Immature natural killer cell (primary cell): ENCODE measurements at places on chromosomes 1 and 21. TPM values are rescaled to one million over a fixed set of nuclear protein-coding genes. Genes with fewer than 3 reads are reported as not detected.

DNA sequence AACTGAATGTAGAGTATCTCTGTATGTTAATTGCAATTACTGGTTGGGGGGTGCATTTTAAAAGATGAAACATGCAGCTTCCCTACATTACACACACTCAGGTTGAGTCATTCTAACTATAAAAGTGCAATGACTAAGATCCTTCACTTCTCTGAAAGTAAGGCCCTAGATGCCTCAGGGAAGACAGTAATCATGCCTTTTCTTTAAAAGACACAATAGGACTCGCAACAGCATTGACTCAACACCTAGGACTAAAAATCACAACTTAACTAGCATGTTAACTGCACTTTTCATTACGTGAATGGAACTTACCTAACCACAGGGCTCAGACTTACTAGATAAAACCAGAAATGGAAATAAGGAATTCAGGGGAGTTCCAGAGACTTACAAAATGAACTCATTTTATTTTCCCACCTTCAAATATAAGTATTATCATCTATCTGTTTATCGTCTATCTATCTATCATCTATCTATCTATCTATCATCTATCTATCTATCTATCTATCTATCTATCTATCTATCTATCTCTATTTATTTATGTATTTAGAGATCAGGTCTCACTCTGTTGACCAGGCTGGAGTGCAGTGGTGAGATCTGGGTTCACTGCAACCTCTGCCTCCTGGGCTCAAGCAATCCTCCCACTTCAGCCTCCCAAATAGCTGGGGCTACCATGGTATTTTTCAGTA lies 47.8 kb downstream of the CHML start:
- DNase-seq, result no peak

- DNase-seq, result no peak
Measured at GRCh38 chr1:10271869-10272268, 61.5 kb downstream of the KIF1B start.

GRCh38 chr1:67883069-67883468 lies 49.8 kb upstream of the GNG12 start:
- no peak for DNase-seq

- no peak for DNase-seq
Measured at GRCh38 chr1:70042090-70042731, 163.2 kb downstream of the LRRC40 start.

DNA sequence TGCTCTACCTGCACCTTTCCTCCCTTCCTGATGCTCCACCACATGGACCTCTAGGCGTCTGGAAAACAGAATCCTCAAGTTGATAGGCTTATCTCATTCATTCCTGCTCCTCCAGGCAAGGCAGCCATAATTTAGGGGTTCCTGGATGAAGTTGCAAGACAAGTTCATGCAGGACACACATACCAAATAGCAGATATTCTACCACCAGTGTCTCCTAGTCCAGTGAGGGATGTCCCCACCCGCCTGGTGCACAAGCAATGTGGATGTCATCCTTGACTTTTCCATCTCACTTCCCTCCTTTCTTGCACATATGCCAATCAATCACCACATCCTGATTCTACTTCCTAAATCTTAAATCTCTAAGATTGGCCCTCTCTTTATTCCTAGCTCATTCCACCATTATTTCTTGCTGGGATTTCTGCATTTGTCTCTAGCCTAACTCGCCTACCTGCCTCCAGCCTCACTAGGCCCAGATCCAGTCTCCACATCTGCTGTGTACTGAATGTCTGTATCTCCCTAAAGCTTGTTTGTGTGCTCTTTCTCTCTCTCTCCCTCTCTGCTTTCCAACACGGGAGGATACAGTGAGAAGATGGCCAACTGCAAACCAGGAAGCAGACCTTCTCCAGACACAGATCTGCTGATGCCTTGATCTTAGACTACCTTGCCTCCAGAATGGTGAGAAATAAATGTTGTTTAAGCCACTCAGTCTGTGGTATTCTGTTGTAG lies 40.5 kb downstream of the CD34 start:
- DNase-seq, result no peak

Gene MROH9
- polyA plus RNA-seq, result not detected

GRCh38 chr21:33021667-33022066 lies 4.1 kb upstream of the OLIG2 start:
- DNase-seq, result no peak

- DNase-seq, result peak; percentile 95
Measured at GRCh38 chr1:202348509-202349205, at the start of gene PPP1R12B. Gene PPP1R12B, plus strand, starts transcription at chr1:202348699. Its CDS starts 153 bp downstream, at chr1:202348852.

Gene COL11A1
- not detected for polyA plus RNA-seq

DNA sequence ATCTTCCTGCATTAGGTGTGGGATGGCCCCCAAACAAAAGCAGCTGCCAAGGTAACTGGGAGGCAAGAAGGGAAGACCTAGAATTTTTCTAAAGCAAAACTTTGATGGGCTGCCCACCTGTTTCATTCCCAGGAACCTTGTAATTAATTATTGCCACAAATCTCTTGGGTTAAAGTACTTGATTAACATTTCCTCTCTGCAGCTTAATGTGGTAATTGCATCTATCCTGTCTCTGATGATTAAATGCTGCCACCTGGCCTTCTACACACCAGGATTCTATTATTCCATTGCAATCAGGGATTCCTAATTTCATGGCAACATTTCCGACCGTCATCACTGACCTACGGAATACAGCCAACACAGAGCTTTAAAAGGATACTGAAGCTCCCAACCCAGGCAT lies 68.3 kb upstream of the RC3H1 start:
- DNase-seq, result no peak

- no peak for DNase-seq
Measured at GRCh38 chr1:156948708-156949107, 28.3 kb downstream of the LRRC71 start.

DNA sequence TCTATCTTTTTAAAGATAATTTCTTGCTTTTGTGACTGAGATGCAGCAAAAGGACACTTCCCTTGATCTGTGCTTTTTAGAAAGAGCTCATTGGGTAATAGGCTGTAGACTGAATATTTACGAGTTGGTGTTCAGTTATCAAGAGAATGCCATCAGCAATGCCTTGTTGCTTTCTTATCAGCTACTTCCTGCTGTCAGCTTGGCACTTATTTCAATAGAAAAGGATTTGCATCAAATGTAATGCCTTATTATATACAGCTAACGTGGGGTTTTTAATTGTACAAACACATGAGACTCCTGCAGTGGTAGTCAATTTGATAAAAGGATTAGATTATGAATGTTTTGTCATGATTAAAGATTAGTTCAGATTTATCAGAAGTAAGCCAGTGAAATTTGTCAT lies 122.2 kb downstream of the ADGRL2 start:
- no peak for DNase-seq

GRCh38 chr1:162275622-162276175 lies 101.0 kb downstream of the SPATA46 start:
- DNase-seq, result no peak

Gene FABP3
- polyA plus RNA-seq, result not detected

DNA sequence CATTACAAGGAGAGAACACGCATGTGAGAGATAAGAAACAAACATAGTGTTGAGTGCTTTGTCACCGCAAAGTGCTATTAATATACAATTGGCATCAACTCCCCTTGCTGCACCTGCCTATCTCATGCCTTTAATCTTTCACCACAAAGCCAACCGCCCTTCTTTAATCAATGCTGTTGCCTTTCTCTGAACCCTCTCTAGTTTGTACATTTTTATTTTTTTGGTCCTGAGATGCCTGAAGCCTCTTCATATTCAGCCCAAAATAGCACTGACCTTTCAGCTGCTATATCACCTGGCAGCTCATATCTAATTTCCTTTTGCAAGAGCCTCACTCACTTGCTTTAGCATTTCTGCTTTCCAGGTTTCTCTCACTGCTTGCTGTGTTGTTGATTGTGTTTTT lies 504.7 kb downstream of the NUF2 start:
- no peak for DNase-seq

DNA sequence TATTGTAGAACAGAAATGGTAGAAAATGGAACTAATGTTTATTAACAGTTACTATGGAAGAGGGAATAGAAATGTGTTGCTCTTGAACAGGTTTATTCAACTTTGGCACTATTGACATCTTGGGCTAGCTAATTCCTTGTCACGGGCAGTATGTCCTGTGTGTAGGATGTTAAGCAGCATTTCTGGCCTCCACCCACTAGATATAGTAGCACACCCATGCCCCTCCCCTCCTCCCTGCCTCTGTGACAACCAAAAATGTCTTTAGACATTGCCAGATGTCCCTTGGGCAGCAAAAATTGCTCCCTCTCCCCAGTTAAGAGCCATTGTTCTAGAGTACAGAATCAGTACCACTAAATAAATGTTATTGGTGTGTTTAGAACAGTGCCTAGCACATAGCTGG lies 91.4 kb upstream of the TPTE start:
- no peak for DNase-seq

DNA sequence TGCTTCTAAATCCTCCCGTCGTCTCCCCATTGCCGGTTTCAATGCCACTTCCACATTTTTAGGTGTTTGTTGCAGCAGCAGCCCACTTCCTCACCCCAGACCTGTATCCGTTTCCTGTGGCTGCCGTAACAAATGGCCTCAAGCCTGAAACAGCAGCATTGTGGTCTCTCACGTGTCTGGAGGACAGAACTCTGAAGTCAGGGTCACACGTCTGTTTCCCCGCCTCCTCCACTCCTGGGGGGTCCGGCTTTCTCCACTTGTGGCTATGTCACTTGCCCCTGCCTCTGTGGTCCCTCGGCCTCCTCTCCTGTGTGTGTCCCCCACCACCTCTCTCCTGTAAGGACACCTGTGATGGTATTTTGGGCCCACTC lies 21.8 kb downstream of the TRPM2 start:
- DNase-seq, result peak; percentile 88

Gene MXRA8
- polyA plus RNA-seq, result not detected

- DNase-seq, result no peak
Measured at GRCh38 chr1:203098914-203099520, 13.2 kb upstream of the MYOG start.

- DNase-seq, result no peak
Measured at GRCh38 chr1:54421101-54421504, 14.9 kb upstream of the SSBP3 start.

Gene CFHR5
- polyA plus RNA-seq, result not detected

DNA sequence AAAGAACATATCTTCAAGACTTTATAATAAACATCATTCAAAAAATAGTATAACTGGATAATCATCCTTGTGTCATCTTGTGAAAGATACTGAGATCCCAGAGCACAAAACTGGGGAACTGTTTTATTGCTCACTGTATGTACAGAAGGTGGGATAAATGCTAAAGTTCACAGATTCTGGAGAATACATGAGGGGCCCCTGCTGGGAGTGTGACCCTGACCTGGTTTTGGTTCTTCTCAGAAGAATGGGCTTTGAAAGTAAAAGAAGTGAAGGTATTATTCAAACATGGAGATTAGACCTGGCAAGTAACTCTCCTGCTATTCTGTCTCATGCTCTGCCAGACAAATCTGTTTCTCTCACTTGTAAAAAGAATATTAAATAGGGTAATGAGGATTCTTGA lies 14.5 kb downstream of the WDR26 start:
- no peak for DNase-seq

Gene ATP6V0B
- 395 TPM for polyA plus RNA-seq

- DNase-seq, result no peak
Measured at GRCh38 chr1:154880671-154881070, 10.6 kb upstream of the KCNN3 start.

DNA sequence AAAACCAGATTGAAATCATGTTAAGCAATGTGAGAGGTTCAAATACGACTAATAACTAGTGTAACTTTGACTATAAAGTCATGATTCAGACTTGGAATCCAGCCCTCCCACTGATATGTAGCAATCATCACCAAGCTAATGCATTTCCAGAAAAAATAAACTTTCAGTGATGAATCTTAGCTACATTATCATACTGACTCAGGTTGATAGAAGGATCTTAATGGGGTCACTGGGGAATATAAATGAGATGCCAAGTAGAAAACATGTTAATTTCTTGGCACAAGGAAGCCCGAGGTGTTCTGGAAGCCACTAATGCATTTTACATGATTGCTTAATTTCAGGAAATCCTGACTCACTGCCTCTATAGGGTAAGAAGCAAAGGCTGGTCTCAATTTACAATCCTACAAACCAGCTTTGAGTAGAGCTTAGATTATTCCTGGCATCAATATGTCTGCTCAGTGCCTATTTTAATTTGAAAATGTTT lies 67.7 kb downstream of the SELENOF start:
- DNase-seq, result no peak

GRCh38 chr1:202616355-202616915 lies 93.8 kb downstream of the SYT2 start:
- no peak for DNase-seq

DNA sequence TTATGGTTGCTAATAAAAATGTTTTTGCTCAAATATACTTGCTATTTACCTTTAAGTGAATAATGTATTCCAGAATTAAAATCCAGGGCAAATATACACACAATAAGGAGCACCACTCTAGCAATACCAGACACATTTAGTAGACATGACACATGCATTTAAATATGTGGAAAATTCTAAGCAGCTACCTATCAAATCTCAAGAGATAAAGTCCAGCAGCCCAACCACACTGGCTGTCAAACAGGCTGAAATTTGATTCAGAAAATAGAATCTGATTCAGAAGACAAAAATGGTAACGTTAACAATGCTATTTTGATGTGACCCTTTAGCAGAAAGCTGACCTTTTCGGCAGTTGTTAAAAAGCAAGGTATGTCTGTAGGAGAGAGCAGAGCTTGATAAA lies 42.3 kb downstream of the PLEKHO1 start:
- DNase-seq, result no peak

GRCh38 chr1:245046315-245046714 lies 108.5 kb upstream of the KIF26B start:
- DNase-seq, result no peak

GRCh38 chr1:10726355-10726754 lies 70.1 kb downstream of the CASZ1 start:
- no peak for DNase-seq

Gene DCST1
- not detected for polyA plus RNA-seq

- DNase-seq, result no peak
Measured at GRCh38 chr1:113035086-113035485, 37.9 kb upstream of the LRIG2 start.

Gene SLFNL1
- polyA plus RNA-seq, result not detected

DNA sequence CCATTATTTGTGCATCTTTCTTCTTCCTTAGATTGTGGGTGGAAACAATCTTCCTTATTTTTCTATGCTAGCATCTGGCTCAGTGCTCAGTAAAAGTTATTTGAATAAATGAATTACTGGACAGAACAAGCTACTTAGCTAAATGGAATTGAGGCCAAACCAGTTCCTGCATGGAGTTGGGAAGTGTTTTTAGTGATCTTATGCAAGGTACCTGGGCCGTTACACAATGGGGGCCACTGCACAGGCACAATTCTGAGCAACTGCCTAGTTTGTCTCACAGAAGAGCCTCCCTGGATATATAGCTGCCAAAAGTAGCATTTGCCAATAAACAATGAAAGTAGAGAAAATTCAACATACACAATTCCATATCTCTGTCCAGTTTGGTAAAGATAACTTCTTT lies 27.0 kb upstream of the SERBP1 start:
- DNase-seq, result no peak

Gene OPRD1
- 0.03 TPM for polyA plus RNA-seq
